Skin of body (tissue), 3 donors: ENCODE measurements at places on chromosomes 12 and 14. TPM values are rescaled to one million over a fixed set of nuclear protein-coding genes. Genes with fewer than 3 reads are reported as not detected.

Gene KRT76
- total RNA-seq = not detected

Gene RNU4-1
- total RNA-seq = under 0.01 TPM

Gene PTGER2
- 2.2 TPM for total RNA-seq

Gene GALNT9
- total RNA-seq = 0.20 TPM

Gene KRT85
- total RNA-seq = 98.6 TPM

Gene RTL1
- 4.2 TPM for total RNA-seq

Gene VDR
- 12.2 TPM for total RNA-seq

Gene LPAR5
- 1.7 TPM for total RNA-seq

Gene SAMD15
- total RNA-seq = 0.79 TPM

Gene RFX4
- total RNA-seq = not detected

Gene MMP19
- 18.2 TPM for total RNA-seq

Gene KERA
- total RNA-seq = 4.8 TPM

Gene GPHB5
- total RNA-seq = not detected

Gene SMCO2
- total RNA-seq = not detected
